Cerebellum (tissue), 4 donors: ENCODE measurements at places on chromosomes 4 and X.

DNA sequence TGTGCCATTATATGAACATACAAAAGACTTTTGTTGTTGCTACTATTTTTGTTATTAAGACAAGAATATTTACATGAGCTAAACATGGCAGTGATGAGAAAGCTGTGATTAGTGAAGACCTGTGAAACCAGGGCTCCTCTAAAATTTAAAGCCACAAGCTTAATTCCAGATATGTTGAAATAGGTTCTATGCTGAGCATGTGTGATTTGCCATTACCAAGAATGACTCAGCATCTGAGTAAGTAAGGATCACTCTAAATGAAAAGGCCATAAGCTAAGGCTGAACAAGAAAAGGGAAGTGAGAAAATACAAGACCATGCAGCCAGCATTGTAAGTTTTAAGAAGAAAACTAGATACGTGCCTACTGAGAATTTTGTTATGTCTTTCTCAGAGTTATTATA, 75.9 kb upstream of the CAMK2D start:
- DNase-seq = no peak

- DNase-seq = no peak
These were observed 70.9 kb upstream of the UGT2B7 start for GRCh38 chr4:69025191-69025998.

DNA sequence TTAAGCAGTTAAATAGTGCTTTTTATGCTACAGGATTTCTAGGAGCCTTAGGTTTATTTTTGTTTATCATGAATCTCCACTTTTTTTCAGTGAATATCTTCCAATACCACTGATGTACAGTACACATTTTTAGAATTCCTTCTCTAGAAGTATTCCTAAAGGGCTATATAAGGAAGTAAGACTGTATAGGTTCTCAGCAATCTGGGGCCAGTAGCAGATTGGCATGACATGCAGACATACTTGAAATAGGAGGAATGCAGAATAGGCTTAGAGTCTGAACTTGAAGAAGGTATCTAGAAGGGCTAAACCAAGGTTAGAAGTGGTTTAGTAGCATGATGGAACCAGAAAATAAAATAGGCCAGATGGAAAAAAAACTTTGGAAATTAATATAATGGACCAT, 29.8 kb downstream of the HEPH start:
- no peak for DNase-seq

- peak; percentile 44 for DNase-seq
These were observed 541.4 kb upstream of the BOD1L1 start for GRCh38 chr4:14168919-14169318.

- DNase-seq = no peak
These were observed 58.0 kb upstream of the H2AZ1 start for GRCh38 chr4:100008048-100008447.

DNA sequence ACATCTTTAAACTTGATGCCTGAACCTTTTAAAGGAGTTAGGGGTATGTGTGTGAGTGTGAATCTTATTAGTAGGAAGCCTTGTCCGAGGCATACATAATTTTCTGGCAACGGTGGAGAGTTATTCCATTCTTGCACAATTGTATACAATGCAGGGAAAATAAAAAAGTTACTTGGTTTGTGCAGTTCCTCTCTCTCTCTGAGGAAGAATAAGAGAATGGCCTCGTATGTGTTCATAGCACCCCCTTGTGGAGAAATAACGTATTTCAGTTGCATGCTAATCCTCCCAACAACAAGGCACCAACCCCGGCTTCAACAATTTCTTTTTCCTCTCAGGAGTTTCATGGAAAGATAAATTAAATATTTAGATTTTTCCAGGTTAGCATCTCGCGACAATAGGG, 33.7 kb upstream of the FGF13 start:
- no peak for DNase-seq

DNA sequence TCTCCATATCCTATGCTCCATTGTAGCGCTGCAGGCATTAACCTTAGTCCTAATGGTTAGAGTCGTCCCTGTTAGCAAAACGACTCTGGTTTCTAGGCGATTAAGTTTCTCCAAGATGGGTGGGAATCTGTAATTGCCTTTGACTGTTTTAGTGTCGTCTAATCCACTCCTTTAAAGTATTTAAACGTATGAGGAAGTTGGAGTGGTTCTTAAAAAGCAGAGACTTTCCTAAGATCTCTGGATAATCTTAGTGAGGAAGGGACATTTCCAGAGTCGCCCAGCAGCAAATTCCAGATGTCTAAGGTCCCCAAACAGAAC, 285 bp downstream of the MRPS18C start:
- DNase-seq = no peak

DNA sequence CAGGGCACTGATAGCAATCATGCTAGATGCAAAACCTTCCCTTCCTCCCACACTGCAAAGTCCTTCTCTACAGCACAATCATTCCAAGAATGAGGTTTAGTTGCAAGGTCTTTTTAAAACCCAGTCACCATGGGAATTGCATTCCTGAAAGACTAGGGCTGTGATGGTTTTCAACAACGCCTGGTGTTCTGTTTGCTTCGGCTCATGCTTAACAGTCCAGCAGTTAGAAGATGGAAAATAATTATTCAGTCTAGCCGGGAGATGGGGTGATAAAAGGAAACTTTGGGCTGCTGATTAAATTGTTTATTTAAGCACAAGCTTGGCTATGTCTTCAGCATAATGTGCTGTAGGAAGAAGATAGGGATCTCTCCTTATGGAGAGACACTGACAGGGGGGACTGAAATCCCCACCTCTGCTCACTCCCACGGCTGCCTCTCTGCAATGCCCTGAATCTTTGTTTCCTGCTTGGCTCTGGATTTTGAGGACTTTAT, 211.4 kb downstream of the MID1IP1 start:
- DNase-seq = no peak

GRCh38 chrX:106963111-106963510, 36.9 kb downstream of the MORC4 start:
- DNase-seq = no peak

DNA sequence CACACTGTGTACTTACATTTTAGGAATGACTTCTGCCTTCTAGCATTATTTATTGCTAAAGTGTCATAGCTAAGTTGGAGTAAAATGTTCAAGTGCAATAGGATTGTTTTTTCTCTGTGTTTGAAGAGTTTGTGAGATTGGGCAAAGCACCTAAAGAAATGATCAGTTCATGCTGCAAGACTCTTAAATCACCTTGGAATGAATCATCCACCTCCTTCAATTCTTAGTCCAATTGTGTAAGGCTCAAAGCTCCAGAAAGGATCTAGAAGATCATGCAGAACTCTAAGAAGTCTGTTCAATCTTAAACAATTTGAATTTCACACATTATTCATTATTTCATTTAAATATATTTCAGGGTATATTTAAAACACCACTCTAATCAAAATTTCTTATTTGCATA, 137.1 kb downstream of the AMELX start:
- no peak for DNase-seq

GRCh38 chr4:40564815-40565483, 64.7 kb downstream of the RBM47 start:
- DNase-seq = no peak

DNA sequence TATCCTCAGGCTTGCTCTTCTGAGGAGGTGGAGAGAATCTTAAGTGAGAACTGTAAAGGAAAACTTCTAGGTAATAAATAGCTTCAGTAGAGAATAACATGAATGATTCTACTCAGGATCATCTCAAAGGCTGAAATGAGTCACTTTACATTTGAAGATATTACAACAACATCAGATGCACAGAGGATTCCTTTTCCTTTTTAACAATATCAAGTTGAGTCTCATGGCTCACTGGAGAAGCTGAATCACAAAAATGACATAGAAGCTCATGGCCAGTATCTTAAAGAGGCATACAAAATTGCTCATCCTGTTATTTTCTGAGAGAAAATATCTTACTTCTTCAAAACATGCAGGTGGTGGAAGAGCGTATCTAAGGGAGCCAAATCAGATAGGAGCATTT, 72.5 kb upstream of the EMCN start:
- DNase-seq = no peak

GRCh38 chr4:163251204-163251603, 81.2 kb downstream of the NPY1R start:
- no peak for DNase-seq

DNA sequence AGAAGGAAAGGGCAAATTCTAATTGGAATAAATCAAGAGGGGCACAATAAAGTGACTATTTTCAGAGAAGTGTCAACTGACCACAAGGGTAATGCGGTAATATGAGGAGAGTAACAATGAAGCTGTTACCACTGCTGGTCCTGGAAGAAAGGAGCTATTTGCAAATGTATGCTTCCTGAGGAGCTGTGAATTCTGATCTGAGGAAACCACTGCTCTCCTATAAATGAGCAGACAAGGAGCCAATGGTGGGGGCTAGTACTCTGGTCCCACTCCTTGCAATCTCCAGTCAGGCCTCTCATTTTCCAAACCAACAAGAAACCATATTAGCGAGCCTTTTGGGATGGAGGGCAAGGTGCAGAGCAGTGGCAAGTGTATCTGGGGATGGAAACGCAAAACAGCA, 770.2 kb downstream of the FSTL5 start:
- DNase-seq = no peak
